CD4-positive, alpha-beta T cell treated with Interleukin-17A for 4 hours (primary cell): ENCODE measurements at places on chromosomes 12 and 14.

GRCh38 chr14:94631536-94632304 lies 19.5 kb downstream of the SERPINA3 start:
- no peak for DNase-seq

DNA sequence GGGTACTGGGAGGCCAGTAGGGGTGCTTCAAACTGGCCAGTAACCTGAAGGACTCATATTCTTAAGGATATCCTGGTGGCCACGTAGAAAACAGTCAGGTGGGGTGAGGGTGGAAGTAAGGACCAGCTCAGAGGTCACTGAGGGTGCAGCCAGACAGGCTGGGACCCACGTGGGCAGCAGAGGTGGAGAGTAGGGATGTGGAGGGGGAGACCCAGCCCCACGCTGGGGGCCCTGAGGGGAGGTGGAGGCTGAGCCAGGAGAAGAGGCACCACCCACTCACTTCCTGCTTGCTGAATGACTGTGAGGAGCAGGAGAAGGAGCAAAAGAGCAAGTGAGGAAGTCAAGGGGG lies 12.6 kb upstream of the SERPINA3 start:
- DNase-seq, result no peak

DNA sequence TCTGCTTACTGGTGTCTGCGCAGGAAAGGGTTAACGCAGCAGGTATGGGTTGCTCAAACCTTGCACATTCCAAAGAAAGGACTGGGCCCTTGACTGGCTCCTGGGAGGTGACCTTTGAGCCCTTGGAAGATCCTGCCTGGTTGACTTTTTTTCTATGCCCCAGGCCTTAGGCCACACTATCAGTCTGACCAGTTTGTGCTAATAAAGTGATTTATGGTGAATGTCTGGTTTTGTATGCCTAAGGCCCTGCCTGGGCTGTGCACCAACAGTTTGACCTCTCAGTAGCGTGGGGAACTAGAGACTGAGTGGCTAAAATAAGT lies 61.4 kb upstream of the SCN8A start:
- DNase-seq, result no peak

DNA sequence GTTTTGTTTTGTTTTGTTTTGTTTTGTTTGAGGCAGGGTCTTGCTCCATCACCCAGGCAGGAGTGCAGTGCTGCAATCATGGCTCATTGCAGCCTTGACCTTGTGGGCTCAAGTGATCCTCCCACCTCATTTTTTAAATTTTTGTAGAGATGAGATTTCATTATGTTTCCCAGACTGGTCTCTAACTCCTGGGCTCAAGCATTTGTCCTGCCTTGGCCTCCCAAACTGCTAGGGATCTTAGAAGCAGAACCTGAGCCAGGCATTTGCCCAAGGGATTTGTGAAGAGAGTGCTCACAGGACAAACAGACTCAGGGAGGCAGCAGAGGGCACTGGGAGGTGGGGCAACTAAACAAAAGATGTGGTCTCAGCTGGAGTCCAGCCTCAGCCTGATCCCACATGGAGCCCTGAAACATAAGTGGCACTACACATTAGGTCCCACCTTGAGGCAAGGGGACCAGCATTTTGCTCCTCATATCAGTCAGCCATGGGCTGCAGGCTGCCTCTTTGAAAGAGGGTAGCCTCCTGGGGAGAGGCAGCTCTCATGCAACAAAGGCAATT lies 86.2 kb upstream of the CMKLR1 start:
- DNase-seq, result no peak

- no peak for DNase-seq
These were observed 67.2 kb downstream of the TTC9 start for GRCh38 chr14:70708717-70709570.

DNA sequence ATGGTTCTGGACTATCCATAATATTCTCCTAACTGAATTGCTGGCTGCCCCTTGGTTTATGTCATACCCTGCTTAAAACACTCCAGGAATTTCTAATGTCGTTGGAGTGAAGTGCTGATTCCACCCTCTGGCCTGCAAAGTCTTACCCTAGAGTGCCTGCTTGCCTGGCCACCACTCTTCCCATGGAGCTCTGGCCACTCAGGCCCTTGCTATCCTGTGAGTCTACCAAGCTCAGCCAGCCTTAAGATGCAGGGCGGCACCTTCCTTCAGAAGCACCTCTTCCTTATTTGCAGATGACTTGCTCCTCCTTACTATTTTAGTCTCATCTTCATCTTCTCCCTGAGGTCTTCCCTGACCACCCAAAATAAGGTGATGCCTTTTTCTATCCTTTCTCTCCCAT lies 35.3 kb downstream of the SLC6A15 start:
- DNase-seq, result no peak

DNA sequence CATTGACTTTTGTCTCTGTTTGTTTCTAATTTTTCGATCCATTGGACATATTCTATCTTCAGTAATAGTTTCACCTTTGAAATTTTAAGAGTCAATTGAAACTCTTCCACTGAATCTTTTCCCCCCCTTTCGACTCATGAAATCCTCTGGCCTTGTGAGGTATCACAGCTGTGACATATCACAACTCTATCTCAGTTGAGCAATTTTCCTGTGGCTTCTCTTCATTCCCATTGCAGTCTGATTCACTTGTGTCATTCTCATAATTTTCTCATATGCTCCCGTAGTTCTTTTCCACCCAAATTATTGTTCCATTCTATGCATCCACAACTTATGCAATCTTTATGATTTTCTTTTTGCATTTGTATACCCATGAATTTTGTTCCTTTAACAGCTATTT lies 261.6 kb downstream of the DACT1 start:
- DNase-seq, result no peak

DNA sequence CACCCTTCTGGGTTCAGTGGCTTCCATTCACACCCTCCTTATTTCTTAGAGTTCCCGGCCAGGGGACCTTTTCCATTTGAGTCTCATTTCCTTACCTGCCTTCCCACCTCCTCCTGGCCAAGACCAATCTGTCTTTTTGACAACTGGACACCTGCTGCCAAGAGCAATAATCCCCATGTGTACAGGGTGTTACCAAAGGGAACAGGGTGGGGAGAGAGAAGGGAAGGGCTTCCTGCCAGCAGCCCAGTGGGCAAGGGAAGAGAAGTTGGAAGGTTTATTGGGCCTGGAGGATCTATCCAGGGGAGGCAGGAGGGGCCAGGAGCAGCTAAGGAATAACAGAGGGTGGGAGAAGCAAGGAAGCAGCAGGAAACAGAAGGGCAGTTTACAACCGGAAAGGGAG lies 346.2 kb downstream of the C12orf75 start:
- no peak for DNase-seq

- DNase-seq, result no peak
These were observed 2.4 kb downstream of the NR4A1 start for GRCh38 chr12:52053536-52054209.

DNA sequence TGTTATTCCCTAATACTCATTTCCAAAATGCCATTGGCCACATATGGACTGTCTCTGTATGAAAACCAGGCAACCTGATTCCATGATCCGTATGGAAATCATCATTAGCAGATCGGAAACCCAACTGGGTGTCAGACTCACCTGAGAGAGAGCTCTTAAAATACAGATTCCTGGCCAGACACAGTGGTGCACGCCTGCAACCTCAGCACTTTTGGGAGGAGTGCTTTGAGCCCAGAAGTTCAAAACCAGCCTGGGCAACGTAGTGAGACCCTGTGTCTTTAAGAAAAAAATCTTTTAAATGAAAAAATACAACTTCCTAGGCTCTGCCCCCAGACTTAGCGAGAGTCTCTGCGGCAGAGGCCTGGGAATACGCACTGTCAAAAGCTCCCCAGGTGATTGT lies 37.4 kb downstream of the PLXNC1 start:
- no peak for DNase-seq

DNA sequence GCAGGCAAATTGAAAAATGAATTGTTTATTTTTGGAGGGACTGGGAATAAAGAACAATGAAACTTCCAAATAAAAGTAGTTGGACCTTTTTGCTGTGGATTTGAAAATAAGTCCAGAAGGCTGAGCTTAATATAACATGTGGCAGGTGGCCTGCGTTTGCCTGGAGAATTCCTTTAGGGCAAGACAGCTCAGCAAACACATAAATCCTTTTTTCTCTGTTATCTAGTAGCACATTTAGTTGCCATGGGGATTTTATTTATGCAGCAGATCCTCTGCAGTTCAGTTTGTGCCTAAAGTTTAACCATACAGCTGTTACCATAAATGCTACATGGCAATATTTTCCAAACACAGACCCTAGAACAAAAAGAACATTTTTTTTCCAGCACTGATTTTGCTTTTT lies 180.0 kb downstream of the NPAS3 start:
- no peak for DNase-seq

- DNase-seq, result no peak
These were observed 15.1 kb upstream of the NGDN start for GRCh38 chr14:23454445-23454856.

GRCh38 chr12:63164911-63165310 lies 13.9 kb upstream of the AVPR1A start:
- DNase-seq, result no peak

DNA sequence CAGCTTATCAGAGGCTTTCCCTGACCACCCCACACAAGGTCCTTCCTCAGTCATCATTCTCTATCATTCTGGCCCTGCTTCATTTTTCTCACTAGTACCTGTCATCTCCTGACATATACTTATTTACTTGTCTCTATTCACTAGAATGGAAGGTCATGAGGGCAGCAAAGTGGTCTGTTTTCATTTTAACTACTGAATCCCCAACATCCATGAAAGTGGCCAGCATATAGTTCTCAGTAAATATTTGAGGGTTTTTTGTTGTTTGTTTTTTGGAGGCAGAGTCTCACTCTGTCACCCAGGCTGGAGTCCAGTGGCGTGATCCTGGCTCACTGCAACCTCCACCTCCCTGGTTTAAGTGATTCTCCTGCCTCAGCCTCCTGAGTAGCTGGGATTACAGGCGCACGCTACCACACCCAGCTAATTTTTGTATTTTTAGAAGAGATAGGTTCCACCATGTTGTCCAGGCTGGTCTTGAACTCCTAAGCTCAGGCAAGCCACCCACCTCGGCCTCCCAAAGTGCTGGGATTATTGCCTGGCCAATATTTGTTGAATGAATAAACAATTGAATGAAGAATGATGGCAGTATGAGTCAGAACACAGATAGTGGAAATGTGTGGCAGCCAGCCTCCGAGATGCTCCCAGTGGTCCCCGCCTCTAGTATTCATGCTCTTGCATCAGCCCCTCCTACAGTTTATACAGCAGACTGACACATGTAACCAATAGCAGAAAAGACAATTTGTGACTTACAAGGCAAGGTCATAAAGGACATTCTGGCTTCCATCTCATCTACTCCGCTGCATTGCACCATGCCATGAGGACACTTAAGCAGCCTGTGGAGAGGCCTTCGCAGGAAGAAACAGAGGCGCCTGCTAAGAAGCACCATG lies 7.0 kb upstream of the ANO6 start:
- DNase-seq, result no peak

- no peak for DNase-seq
These were observed 143.1 kb downstream of the RBM19 start for GRCh38 chr12:113823016-113823415.

- DNase-seq, result no peak
These were observed 184.7 kb downstream of the SRGAP1 start for GRCh38 chr12:64029013-64029857.

- DNase-seq, result no peak
These were observed 5.1 kb downstream of the DPPA3 start for GRCh38 chr12:7716381-7716780.

DNA sequence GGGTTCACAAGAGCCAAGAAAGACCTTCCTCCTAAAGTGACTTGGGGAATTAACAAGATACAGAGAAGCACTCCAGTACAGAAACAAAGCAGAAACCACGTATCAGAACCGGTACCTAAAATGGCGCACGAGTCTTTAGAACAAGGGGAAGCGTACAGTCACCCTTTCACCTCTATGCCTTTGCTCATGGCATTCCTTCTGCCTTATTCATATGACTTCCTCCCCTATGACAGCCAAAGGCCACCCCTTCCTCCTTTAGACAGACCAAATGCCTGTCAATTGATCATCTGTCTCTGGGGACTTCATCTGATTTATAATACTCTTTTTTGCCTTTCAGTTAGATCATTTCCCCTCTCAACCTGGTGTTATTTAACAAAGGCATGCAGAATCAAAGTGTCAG lies 89.5 kb upstream of the OSBPL8 start:
- DNase-seq, result no peak

- no peak for DNase-seq
These were observed 14.0 kb upstream of the HPD start for GRCh38 chr12:121872546-121873215.

DNA sequence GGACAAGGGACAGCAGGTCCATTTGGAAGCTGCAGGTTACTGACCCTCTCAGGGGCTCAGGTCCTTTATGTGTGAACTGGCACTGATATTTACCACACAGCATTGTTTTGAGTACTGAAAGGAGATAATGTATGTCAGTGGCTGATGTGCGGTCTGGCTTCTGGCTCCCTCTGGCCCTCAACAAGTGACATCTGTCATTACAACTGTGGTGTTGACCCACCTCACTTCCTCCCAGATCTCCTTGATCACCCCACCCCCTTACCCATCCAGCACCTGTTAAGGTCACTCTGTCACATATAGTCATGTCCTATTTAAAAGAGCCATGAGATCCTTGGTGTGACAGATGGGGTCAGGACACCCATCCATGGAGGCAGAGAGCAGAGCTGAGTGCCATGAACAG lies 22.7 kb upstream of the PRIMA1 start:
- DNase-seq, result no peak

- DNase-seq, result no peak
These were observed 83.7 kb downstream of the NOC4L start for GRCh38 chr12:132227782-132228475.

GRCh38 chr14:67457782-67458181 lies 30.7 kb downstream of the TMEM229B start:
- no peak for DNase-seq

DNA sequence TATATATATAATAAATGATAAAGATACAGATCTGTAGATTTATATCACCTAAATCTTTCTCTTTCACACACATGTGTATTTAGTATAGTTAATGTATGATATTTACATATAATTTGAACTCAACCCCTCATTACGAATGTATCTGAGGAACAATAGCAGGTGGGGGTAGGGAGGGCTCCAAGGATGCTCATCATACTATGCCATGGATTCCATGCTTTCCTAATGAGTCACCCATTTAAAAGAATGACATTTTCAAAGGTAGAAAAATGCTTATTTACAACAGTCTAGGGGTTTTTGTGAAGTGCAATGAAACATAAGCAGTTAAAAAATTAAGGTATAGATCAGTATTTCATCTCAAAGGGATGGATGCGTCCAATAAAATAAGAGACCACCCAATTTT lies 181.6 kb downstream of the SOX5 start:
- DNase-seq, result no peak
